ENCODE measurements at places on chromosomes 12 and 14. TPM values are rescaled to one million over a fixed set of nuclear protein-coding genes. Genes with fewer than 3 reads are reported as not detected.

- no peak for DNase-seq
Measured at GRCh38 chr12:108175310-108175709, 46.2 kb downstream of the WSCD2 start.

Gene FOXN4
- total RNA-seq = not detected

- no peak for DNase-seq
Measured at GRCh38 chr14:38999949-39000348, 103.1 kb downstream of the SEC23A start.

DNA sequence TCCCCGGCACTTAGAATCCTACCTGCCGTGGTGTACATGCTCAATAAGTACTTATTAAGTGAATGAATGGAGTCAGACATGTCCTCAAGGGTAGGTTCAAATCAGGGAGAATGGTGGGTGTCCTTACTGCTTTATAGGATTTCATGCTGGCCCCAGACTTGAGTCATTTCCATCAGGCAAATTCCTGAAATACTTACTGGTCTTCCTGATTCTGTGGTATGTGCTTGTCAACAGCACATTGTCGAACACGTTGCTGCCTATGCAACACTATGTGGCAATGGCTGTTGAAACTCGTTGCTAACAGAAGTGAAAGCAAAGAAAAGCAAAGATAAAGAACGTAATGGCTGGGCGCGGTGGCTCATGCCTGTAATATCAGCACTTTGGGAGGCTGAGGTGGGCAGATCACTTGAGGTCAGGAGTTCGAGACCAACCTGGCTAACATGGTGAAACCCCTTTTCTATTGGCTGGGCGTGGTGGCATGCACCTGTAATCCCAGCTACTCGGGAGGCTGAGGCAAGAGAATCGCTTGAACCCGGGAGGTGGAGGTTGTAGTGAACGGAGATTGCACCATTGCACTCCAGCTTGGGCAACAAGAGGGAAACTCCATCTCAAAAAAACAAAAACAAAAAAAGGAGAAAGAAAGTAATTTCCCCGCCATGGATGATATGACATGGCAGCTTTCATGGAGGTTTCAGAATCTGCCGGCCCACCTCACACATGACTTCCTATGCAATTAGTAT, 214.9 kb downstream of the ZFP36L1 start:
- peak; percentile 88 for DNase-seq

GRCh38 chr12:120696626-120697025, 9.7 kb downstream of the MLEC start:
- DNase-seq = no peak

- no peak for DNase-seq
Measured at GRCh38 chr14:61132336-61132735, 148.8 kb downstream of the TMEM30B start.

Gene GABARAPL1
- total RNA-seq = 280 TPM

DNA sequence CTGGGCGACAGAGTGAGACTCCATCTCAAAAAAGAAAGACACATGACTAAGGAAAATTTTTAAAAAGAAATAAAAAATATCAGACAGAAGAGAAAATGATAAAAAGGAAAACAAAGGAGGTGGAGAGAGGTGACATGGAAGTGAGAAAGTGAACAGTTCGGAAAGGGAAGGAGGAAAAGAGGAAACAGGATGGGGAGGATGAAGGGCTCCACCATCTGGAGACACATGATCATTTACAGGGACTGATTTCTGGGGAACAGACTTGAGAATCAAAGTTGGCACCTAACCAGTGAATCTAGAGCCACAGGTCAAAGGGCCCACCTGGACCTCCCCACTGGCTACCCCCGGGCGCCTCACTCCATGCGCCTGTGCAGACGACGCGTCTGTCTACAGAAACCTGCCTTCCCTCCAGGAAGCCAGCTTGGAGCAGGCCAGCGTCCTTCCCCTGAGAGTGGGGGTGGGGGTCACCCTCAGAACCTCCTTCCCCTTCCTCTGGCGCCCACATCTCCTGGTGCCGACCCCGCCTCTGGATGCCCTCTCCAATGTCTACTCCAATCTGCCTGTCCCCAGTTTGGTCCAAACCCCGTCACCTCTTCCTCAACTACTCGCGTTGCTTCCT, 60.5 kb downstream of the AMN start:
- no peak for DNase-seq

- DNase-seq = peak; percentile 88
Measured at GRCh38 chr14:93103392-93104080, 12.2 kb downstream of the ITPK1 start.

DNA sequence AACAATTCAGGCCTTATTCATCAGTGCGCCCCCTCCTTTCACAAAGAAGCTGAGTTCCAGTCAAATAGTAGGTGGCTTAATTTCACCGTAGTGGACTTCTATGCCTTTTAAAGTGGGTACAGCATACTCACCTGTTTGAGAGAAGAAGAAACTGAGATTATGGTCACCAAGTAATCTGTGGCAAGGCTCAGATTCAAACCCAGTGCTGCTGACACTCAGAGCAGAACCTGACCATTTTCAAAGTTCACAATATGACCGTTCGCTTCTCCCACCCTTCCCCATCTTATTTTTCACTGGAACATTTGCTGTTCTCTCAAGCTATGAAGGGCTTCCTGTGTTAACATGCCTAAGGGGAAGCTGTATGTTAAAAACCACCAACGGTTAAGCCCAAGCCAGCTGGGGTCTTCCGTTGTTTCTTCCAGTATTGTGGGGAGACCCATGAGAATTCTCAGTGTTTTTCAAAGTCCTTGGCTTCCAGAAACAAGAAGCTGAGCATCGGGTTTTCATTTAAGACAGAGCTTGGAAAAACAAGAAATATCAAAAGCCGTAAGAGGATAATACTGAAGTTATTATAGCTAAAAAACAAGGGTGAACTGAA, 6.1 kb upstream of the PSMA6 start:
- DNase-seq = no peak

DNA sequence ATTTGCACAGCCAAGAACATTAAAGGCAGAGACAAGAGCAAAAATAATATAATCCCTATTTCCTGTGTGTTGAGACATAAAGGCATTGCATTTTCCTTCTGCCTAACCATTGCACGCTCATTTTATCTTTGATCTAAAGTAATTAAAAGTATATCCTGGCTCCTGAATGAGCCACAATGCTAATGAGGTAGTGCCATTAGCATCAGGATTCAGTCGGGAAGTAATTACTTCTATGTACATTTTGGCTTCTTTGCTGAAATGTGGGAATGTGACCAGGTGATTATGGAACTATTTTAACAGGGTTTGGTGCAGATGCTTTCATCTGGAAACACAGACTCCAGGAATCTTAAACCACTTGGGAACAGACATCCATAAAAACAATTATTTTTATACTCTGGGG, 77.4 kb downstream of the TMTC1 start:
- no peak for DNase-seq

Gene NTN4
- total RNA-seq = 77.8 TPM

DNA sequence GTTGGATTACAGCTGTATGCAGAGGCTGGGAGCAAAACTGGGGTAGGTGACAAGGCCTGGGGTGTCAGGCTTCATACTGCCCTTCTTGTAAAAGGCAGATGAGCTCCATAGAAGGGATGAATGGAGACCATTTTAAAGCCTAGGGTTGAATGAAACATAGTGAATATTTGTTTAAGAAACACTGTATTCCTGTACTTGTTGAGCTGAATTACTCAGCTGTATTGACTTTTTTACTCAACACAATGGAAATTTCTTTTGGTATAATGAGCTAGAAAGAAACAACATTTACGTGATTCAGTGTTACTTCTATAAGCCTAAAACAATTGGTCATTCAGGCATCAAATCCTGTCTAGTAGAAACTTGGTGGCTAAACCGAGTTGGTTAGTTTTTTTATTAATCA, 14.1 kb downstream of the ATP6V0A2 start:
- DNase-seq = no peak

DNA sequence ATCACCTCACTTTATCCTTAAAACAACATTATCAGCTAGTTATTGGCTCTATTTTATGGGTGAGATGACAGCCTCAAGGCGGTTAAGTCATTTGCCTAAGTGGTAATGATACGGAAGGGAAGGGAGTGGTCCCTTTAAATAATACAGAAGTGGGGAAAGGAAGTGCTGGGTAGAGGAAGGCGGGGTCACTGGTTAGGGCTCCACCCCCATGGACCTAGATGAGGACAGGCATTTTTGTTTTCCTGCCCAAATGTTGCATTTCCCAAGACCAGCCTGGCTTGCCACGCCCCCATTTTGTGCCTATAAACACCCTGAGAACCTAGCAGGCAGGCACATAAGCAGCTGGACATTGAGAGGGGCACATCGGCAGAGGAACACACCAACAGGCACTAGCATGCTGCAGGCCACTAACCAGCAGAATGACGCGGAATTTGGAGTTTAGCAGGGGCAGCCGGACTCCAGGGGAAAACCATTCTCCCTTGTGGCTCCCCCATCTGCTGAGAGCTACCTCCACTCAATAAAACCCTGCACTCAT, 100.9 kb downstream of the EPS8 start:
- DNase-seq = no peak

Gene ABCC9
- 66.2 TPM for total RNA-seq

DNA sequence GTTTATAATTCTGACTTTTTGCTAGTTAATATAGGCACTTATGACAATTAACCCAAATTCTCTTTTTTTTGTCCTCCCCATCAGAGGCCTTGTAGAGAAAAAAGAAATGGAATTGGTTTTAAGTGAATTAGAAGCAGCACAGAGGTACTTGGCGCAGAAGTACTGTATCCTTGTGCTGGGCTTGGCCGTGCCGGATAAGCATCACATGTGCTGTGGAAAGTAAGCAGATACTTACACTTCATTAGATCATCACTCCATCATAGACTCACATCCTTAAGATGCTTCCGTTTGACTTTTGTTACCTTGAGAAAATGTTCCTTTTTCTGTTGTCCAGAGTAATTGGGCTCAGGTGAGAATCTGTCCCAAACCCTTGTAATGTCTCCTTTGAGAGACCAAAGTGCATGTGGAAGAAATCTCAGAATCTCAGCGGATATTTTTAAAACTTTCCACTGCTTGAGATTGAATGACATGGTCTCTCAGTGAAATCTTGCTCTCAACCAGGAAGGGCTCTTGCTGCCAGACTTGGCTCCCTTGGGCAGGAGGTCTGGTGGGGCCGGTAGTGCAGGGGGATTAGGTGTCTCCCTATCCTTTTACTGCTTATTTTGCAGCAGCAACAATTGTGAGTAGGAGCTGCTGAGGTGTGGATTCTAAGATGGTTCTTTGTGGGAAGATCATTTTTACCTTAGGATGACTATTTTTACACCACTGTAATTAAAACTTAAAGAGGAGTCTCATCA, 24.8 kb downstream of the PPP1R36 start:
- no peak for DNase-seq

- peak; percentile 19 for DNase-seq
Measured at GRCh38 chr14:64956697-64957406, 14.3 kb upstream of the GPX2 start.

DNA sequence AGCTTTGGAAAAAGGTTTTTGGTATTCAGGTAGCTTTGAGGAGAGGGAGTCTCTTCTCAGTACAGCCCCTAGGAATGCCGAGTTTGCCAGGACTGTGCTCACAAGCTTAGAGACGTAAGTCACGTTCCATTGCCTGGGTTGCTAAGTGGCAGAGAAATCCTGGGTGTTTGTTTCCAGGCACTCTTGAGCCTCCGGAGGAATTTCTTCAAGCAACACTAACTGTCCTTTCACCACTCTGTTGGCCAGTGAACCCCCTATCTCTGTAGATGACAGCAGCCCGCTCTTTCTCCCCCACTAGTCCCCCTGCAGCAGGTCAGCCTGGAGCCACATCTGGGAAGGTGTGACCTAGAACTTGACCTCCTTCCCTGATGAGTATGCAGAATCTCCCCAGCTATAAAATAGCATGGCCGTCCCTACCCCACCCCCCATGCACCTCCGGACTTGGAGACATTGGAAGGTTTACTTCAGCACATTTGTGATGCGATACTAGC, 162.7 kb downstream of the ZFP36L1 start:
- DNase-seq = no peak

GRCh38 chr12:130369816-130370215, 32.1 kb downstream of the PIWIL1 start:
- DNase-seq = no peak

GRCh38 chr14:100606687-100607610, 19.7 kb upstream of the BEGAIN start:
- DNase-seq = no peak

DNA sequence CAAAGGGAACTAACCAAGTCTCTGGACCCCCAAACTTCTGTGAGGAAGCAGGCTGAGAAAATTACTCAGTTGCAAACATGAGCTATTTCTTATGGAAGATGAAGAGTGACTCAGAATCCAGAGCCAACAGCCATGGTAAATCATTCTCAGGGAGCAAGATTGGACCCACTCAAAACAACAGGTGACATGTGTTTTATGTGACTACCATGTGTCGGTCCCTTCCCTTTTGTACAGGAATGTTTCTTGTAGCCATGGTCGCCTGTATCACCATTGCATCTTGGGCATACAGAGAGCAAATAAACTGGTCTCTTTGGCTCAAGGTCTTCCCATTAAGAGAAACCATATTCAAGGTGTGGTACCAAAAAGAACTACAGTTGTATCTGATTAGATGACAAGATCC, 75.4 kb upstream of the COCH start:
- no peak for DNase-seq

Gene TTC9
- 2.9 TPM for total RNA-seq

DNA sequence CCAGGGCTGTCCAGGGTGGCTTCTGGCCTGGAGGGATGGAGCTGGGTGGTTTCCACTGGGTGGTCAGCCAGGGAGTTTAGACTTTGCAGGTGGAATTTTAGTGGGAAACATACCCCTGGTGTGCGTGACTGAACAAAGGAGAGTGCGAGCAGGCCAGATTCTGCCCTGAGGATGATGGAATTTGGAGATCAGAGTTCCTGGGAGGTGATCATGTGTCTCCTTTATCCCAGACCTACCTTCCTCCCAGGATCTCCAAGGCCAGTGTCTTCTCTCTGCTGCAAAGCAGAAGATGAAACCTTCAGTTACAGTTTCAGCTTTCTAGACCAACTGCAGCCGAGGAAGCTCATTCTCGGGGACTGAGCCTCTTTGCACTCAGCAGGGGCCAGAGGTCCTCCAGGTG, 33.2 kb downstream of the RPH3A start:
- no peak for DNase-seq

Gene MYH6
- 170 TPM for total RNA-seq

Gene CEBPE
- total RNA-seq = not detected

DNA sequence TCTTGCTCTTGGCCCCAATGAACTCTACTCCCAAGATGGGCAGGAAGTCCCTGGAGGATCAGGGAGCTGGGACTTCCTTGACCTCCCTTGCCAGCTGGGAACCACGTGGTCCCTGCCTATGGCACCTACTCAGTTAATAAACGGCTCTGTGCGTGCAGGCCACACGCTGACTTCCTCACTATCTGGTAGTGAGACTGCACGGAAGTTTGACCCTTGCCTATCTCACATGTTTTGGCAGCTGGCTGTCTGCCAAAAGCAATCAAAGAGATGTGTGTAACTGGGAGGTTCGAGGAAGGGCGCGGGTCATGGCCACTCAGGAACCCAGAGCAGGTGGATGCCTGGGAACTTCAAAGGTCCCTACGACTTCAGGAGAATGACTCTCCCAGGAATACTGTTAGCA, 57.9 kb downstream of the RFLNA start:
- DNase-seq = no peak

Gene RIPK3
- 3.5 TPM for total RNA-seq

Gene MRPL42
- total RNA-seq = 43.9 TPM

Data from cardiac septum (tissue), 1 donor.